ENCODE measurements at places on chromosomes 5 and 9.

- DNase-seq, result no peak
Measured at GRCh38 chr5:127010362-127010761, 20.0 kb downstream of the MARCHF3 start.

GRCh38 chr9:3947588-3947845 is 352.4 kb downstream of the GLIS3 start:
- no peak for DNase-seq

- peak; percentile 73 for DNase-seq
Measured at GRCh38 chr9:109477258-109478050, 20.7 kb downstream of the PTPN3 start.

DNA sequence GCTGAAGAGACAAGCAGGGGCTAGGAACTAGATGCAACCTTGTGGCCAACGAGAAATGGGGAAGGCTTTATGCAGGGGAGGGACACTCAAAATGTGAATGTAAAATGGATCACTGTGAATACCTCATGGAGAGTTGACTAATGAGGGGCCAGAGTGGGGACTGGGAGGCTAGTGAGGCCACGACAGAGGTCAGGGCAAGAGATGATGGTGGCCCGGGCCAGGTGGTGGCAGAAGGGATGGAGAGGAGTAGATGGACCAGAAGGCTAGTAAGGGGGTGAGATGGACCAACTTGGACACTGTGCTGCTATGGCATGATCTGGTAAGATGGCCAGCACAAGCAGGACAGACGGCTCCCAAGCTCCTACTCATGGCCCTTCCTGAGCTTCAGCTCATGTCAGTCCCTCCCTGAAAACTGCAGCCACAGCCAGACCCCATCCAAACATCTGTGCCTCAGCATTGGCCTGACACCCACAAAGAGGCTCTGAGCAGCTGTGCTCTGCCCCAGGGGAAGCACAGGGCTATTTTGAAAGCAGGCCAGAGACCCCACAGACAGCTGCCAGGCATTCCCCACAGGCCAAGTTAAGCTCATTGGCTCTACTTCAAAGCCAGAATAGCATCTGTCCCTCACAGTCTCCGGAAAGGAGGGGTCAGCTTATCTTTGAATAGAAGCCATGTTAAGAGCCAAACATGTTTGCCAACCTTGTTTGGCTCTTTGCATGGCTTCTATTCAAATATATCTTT is 22.1 kb downstream of the P4HA2 start:
- no peak for DNase-seq

DNA sequence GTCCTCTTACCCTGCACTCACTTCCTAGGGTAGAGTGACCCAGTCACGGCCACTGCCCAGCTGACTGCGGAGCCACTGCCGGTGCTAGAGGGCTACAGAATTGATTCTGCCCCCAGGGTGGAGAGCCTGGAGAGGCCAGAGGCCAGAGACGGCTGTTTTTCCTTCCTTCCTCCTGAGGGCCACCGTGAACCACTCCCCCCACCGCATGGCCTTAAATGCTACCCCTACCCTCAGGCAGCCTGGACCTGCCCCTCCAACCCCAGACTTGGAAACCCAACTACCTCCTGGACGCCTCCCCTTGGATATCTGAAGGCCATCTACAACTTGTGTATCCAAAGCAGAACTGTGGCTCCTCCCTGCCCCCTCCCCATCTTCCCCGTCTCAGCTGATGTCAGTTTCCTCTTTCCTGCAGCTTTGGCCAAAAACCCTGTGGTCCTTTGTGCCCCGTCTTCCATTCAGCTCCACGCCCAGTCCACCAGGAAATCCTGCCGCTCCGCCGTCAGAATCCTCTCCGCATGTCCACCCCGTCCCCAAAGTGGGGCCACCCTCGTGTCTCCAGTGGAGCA is 16.3 kb downstream of the SH2D3C start:
- no peak for DNase-seq

DNA sequence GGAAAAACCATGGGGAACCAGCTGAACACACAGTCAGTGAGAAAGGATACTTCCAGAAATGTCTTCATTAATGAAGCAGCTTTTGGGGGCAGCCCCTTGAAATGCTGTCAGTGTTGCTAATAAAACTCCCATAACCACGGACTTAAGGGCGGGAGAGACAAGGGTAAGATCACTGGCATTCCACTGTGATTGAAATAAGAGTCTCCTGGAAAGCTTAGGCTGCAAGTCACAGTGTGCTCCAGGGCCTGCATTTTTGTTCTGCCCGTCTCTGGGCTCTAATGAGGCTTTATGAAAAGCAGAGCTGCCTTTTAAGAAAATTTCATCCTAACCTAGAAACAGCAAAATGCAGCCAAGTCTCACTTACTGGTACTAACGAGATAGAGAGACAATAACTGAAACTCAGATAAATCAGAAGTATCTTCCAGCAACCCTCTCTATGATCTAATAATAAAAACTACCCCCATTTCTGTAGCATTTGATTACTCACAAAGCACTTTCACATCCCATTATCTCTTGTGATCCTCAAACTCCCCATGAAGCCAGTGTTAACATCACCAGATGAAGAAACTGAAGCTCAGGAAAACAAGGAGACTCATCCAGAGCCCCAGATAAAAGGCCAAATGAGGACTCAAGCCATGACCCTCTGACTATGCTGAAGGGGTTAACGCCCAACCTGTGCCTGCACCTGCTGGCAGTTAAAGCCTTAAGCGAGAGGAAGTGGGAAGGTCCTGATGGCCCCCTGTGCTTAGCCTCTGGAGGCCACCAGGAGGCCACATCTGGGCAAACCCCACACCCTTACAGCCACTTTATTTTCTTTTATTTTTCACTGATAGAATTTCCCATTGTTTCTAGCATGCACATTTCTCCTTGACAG is 37.5 kb downstream of the SPOCK1 start:
- DNase-seq, result no peak

- no peak for DNase-seq
Measured at GRCh38 chr9:137058521-137059234, 4.8 kb upstream of the ENTPD2 start.

GRCh38 chr5:150780187-150780692 is 1.7 kb downstream of the SMIM3 start:
- no peak for DNase-seq
